ENCODE measurements at places on chromosomes 16 and 17.

DNA sequence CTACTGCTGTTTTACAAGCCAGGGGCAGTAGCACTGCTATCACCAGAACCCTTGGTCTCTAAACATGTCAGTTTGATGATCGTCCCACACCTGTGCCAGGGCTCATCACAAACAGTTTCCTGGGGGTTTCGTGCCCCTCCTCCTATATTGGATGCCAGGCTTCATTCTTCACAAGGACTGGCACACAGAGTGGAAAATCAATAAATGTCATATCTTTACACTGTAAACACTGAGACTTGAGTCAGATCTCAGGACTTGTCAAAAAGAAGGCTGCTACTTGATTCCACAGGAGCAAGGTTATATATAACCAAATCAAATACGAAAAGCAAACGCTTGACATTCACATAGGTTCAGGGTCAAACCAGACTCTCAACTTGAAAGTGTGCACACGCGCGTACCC lies 39.3 kb upstream of the CLEC18B start:
- no peak for DNase-seq

DNA sequence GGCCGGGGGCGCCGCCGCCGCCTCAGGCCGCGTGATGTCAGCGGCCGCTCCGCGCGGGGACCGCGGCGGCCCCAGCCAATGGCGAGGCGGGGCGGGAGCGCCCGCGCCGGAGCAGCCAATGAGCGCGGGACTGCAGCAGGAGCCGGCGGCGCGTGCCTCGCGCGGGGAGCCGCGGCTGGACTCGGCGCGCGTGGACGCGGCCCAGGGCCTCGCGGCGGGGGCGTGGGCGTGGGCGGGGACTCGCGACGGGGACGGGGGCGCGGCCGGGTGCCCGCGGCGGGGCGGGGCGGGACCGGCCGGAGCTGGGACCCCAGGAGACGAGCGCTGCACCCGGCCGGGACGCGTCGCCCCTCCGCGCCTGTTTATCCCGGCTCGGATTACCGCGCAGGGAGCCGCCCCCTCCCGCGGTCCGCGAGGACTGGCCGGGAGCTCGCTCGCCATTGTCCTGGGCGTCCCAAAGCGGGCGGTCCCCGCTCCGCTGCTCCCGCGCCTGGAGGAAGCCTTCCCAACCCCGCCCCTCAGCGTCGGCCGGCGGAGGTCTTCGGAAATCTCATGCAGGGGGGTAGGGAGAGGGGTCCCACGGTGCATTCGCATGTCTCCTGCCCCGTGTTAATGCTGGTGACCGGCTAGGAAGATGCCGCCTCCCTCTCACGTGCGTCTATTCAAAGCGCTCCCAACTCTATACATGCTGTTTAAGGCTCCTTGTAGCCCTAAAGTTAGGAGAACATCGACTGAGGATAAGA lies at the start of gene RNF157:
Gene RNF157, minus strand, starts transcription at position 33 of the 743 bp plus-strand sequence. CDS start 253 bp downstream, outside the sequence.
- peak; percentile 65 for DNase-seq

GRCh38 chr17:50904518-50905459 lies 38.6 kb upstream of the TOB1 start:
- peak; percentile 20 for DNase-seq

DNA sequence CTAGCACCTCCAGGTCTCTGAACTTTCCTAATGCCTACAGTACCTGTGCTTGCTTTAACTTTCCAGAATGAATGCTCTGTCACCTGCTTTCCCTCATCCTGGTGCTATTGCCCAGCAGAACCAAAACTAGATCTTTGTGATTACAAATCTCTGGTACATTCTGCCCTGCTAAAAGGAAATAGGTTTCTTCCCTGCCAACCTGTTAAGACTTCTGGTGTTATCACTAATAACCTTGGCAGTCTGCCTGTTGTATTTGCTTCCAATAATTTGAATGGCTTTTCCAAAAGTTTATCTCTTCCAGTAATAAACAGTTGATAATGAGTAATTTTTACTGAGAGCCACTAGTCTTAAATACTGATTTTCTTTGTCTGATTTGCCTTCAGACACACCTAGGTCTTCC lies 15.4 kb downstream of the PDZD9 start:
- DNase-seq, result no peak

DNA sequence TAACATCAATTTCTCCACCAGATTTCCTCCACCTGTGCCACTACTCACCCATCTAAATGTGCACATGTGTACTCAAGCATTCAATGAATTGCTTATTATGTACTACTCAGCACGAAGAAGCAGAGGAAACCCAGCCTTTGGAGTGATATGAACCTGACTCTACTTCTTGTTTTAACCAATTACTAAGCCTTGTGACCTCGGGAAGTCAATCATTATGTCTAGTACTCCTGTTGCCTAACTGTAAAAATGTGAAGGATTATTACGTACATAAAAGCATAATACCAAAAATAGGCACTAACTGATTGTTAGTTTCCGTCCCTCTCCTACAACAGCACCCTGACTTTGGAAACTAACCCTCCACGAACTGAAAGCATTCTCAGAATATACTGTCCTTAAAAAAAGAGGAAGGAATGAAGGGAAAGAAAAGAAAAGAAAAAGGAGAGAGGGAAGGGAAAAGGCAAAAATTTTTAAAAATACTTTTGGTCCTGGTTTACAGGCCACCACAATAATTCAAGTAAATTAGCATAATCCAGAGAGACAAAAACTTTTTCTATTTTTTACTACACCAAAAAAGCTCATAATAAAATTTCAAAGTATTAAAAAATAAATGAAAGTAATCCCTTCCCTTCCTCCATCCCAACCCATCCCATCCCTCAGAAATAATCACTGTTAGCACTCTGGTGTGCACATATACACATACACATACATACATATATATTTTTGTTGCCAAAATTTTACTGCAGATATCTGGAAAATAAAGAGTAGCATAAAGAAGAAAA lies 53.6 kb downstream of the KANSL1 start:
- no peak for DNase-seq

DNA sequence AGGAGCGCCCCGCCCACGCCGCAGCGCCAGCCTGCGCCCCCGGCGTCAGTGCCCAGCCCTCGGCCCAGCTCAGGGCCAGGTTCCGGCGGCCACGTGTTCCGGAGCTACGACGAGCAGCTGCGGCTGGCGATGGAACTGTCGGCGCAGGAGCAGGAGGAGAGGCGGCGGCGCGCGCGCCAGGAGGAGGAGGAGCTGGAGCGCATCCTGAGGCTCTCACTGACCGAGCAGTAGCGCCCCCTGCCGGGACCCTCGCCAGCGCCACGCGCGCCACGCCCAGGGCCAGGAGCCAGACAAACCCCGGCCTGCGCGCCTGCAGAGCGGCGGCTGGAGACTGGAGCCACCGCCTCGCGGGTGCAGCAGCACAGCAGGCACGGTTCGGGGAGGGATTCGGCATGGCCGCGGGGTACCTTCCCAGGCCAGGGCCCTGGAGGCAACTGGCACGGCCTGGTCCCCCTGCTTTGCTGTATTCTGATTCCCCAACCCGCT lies 9.3 kb downstream of the CORO6 start:
- no peak for DNase-seq

DNA sequence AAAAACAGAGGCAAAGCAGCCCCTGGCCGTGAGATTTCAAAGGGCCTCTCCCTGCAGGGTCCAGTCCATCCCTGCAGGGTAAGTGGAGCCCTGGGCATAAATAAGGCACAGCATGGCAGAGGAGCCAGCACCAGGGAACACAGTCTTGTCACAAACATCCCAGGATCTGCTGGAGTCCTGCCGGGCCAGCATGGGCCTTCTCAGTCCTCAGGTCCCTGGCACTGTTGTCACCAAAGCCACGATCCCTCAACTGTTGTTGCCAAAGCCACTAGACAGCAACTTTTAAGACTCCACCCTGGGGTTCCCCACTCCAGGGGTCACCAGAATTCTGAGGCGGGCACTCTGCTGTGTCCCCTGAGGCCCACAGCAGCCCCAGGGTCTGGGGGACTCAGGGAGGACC lies 47.8 kb upstream of the BAHCC1 start:
- DNase-seq, result no peak

GRCh38 chr16:31458073-31458843 lies 1.0 kb upstream of the ARMC5 start:
- peak; percentile 69 for DNase-seq

DNA sequence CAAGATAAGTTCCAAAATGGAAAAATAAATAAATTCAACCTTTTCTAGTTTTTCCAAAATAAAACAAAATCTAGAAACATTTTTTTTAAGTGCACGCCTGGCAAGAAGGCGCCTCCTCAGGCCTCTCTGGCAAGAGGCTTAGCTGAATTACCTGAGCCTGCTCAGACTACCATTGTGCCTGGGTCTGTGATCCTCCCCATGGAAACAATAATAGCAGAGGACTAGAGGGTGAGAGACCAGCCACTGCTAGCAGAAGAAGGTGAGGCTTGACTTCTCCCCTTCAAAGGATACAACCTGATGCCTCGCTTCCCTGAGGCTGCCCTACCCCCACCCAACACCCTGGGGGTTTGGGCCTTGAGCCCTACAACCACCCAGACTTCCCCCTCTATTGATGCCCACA lies 14.8 kb downstream of the TERB1 start:
- DNase-seq, result no peak

Data from M059J (cell line).